Smooth muscle cell of the umbilical artery (primary cell): ENCODE measurements at places on chromosomes 5 and 9. TPM values are rescaled to one million over a fixed set of nuclear protein-coding genes. Genes with fewer than 3 reads are reported as not detected.

Gene NTRK2
- total RNA-seq: under 0.01 TPM in 2 replicates

Gene NUTM2F
- not detected in 2 replicates for total RNA-seq

Gene STC2
- 197 and 487 TPM in 2 replicates for total RNA-seq

Gene NTNG2
- total RNA-seq: 4.2 TPM in 2 replicates

Gene TMEM8B
- 2.7 and 6.2 TPM in 2 replicates for total RNA-seq
